HepG2 (cell line): ENCODE measurements at places on chromosomes 7 and 10.

- DNase-seq = no peak
These were observed 139.9 kb downstream of the C10orf105 start for GRCh38 chr10:71579668-71580067.

DNA sequence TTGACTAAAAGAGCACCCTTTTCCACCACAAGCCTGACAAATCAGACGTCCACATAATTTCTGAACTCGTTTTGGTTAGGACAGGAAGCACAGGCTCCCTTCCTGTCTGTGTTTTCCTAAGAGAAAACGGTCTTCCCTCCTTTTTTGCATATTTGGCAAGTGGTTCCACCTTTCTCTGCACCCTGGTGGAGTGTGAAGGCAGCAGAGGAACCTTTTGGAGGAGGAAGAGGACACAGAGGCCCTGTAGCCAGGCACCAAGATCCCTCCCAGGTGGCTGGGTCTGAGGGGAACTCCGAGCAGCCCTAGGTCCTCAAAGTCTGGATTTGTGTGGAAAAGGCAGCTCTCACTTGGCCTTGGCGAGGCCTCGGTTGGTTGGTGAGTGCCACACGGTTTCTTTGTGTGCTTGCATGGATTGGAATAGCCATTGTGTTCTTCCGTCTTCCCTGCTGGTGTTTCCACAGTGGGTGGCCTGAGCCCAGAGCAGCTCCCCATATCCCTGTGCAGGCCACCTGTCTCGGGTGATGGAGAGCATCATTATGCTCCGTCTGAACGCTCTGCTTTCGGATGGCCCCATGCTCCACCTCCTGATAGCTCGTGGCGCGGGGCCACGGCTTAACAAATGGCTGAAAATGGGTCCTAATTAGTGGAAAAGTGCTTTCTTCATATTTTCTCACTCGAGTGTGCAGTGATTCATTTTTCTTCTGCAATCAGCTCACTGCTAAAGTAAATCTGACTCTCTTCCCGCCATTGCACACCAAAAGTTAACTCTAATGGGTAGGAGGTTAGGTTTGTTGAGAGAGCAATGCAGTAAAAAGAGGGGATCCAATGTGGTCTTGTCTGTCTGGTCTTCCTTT is 4.2 kb downstream of the IKZF1 start:
- DNase-seq = no peak

- no peak for DNase-seq
These were observed 40.3 kb upstream of the ANK3 start for GRCh38 chr10:60430017-60430416.

GRCh38 chr10:52488606-52489485 is 174.8 kb downstream of the DKK1 start:
- peak; percentile 46 for DNase-seq

DNA sequence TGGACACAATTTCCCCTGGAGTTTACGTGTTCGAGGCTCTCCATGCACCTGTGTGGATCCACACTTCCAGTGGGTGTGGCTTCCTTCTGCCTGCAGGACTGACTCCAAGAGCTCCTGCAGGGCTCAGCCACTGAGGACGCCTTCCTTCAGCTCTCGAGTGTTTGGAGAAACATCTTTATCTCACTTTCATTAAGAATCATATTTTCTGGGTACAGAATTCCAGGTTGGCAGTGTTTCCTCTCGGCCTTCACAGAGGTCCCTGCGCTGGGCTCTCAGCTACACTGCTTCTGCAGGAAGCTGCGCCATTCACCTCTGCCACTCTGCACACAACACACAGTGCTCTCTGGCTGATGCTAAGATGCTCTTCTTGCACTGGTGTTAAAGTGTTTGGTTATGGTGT is 69.9 kb upstream of the NKX6-2 start:
- no peak for DNase-seq

DNA sequence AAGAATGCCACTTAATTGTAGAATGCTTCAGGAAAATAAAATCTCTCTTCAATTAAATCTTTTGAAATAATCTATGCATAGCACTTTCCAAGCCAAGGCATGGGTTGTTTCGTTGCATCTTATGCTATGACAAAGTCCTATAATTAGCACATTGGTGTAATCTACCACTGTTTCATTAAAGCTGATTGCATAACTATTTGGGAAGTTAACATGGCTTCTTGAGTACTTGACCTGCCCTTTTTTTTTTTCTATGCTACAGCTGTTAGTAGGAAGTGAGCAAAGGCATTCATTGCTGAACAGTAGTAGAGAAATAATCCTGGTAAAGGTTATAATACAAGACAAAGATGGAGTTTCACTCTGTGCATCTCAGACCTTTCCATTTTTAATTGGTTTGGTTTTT is 557.2 kb upstream of the CELF2 start:
- no peak for DNase-seq
